ENCODE measurements at places on chromosomes 6 and 20. TPM values are rescaled to one million over a fixed set of nuclear protein-coding genes. Genes with fewer than 3 reads are reported as not detected.

DNA sequence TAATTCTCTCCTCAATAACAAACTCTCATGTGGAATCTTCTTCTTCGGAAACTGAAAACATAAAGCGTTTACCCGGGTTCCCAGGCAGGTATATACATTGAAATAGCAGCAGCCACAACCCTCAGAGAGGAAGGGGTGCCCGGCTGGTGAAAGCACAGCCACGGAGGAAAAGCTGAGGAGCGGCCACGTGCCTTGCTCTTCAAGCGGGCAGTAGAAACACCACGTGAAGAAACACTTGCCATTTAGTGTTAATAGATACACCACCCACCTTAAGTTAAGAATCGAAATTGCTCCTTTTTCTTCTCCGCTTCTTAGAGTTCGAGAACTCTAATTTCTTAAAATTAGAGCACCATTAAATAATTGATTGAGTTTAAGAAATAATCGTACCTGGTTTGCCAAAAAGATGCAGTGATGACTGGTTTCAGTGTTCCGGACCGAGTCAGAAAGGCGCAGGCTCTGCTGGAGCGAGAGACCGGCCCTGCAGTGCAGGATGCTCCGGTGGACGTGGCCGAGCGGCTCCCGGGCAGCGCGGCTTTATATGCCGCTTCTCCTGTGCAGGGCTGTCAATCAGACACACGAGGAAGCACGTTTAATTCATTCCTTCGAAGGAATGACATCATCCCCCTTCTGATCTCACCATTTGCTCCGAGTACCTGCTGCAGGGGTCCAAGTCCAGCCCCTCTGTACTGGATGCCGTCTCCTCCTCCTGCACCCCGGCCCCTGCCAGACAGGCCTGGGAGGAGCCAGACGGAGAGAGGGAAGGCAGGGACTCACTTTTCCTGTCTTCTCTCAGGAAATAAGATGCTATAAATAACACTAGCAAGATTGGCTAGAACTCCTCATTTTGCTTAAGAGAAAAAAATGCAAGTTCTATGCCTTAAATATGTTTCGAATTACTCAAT, at the start of gene THBS2:
THBS2 (minus strand) TSS at position 510 of the 902 bp plus-strand sequence. CDS start 3,062 bp downstream, outside the sequence.
- DNase-seq: no peak

The CRISP2 gene
- not detected for total RNA-seq

GRCh38 chr20:51184289-51184688, 161.4 kb upstream of the KCNG1 start:
- no peak for DNase-seq

The TMX4 gene
- 19.2 TPM for total RNA-seq

The NOTCH4 gene
- 1.1 TPM for total RNA-seq

DNA sequence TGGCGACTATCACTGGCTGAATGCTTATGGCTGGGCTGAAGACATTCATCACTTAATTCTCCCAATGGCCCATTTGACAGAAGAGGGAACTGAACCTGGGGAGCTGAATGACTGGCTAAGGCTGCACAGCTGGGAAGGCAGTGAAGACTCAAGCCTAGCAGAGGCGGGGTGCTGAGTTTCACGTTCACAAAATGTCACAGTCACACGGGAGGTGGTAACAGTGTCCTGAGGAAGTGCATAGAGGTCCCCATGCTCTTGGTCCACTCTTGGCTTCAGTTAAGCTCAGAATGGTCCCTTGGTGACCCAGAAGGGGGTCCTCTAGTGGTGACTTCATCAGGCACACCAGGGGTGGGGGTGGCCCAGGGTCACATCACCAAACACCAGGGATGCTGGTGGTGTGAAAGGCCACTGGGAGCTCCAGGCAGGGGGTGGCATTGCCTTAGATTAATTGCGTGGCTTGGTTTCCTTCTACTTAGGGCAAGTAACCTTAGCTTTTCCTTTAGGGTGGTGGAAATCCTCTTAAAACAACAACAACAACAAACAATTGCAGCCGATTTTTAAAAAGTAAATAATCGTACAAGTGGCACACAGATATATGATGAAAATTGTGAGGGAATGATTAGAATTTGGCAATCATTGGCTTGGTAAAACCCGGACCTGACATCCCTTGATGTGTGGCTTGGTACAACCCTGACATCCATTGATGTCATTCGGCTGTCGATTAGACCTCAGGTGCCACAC, 45.0 kb downstream of the SULF2 start:
- DNase-seq: no peak

DNA sequence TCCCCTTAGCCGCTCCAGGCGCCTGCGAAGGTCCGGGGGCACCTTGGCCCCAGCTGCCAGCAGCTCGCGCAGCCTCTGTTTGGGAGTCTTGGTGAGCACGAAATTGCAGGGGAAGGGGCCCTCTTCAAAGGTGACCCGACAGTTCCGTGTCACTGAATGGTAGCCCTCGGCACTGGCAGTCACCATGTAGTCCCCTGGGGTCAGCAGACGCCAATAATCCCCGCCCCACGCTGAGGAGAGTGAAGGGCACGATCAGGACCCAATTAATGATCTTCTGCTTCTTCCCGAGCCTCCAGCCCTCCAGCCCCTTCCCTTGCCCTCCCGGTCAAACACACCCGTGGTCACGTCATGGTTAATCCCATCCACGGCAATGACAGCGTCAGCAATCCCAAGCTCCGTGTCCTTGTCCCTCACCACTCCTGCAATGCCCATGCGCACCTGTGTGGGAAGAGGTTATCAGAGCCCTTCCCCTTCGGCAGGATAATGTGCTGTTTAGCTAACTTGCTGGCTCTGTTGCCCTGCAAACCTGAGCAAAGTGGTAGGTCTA, 6.2 kb downstream of the CPXM1 start:
- no peak for DNase-seq

- DNase-seq: no peak
Measured at GRCh38 chr6:41713159-41713649, 22.2 kb downstream of the TFEB start.
